Posterior cingulate gyrus (tissue), 11 donors: ENCODE measurements at places on chromosomes 6 and 20.

GRCh38 chr6:143553337-143553736, 41.8 kb upstream of the FUCA2 start:
- no peak for DNase-seq

- DNase-seq = no peak
These were observed 34.9 kb downstream of the NHLRC1 start for GRCh38 chr6:18087396-18088165.

GRCh38 chr6:168506460-168506859, 65.5 kb downstream of the SMOC2 start:
- DNase-seq = no peak

DNA sequence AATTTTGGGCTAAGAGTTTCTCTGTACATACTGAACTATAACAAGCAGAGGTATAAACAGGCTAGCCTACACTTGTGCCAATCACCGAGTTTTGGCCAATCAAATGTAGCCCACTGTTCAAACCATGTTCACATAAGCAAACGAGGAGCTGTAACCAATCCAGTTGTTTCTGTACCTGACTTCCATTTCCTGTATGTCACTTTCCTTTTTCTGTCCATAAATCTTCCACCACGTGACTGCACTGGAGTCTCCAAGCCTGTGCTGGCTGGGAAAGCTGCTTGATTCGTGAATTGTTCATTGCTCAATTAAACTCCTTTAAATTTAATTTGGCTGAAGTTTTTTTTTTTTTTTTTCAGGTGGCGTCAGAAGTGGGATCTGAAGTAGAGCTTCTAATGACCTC, 332.9 kb downstream of the RNF144B start:
- no peak for DNase-seq

- no peak for DNase-seq
These were observed 83.0 kb downstream of the CENPW start for GRCh38 chr6:126422912-126423311.

GRCh38 chr6:146860583-146860982, 261.8 kb downstream of the ADGB start:
- DNase-seq = no peak

DNA sequence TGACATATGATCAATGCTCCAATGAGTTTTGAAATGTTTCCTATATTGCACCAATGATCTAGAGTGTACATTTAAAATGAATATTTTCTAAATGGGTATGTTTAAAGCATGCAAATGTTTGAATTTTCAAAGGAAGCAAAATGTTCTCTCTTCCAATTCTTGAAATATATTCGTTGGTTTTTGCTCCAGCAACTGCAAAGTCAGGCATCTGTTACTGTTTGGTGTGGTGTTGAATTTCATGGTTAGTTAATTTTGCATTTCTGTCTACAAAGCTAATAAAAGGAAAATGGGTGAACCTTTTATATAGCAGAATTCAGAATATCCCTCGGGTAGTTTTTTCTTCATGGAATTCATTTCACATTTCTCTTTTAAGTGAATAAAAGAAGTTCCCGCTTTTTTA, 1018.3 kb downstream of the GRIK2 start:
- DNase-seq = no peak

GRCh38 chr6:37913210-37913609, 93.7 kb downstream of the ZFAND3 start:
- no peak for DNase-seq

- no peak for DNase-seq
These were observed 108.8 kb upstream of the TCF21 start for GRCh38 chr6:133779916-133780695.

DNA sequence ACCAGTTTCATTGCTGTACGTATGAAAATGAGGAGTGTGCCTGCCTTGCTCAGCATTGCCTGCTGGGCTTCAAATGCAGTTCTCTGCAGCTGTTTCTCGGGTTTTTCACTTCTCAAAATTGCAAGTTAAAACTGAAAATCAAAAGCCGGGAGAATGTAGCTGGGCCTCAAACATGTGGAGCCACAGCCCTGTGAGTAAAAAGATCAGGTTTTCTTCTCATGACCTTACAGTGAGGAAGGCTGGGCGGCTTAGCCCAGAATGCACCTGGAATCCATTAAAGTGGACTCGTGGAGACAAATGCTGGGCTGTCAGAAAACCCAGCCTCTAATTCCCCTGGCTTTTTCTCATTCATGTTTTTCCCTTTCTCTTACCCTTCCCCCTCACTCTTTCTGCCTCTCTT, 34.4 kb downstream of the DSE start:
- no peak for DNase-seq

GRCh38 chr20:24853916-24854315, 95.2 kb upstream of the CST7 start:
- DNase-seq = no peak

- DNase-seq = no peak
These were observed 504.8 kb downstream of the MEI4 start for GRCh38 chr6:78157606-78158005.

DNA sequence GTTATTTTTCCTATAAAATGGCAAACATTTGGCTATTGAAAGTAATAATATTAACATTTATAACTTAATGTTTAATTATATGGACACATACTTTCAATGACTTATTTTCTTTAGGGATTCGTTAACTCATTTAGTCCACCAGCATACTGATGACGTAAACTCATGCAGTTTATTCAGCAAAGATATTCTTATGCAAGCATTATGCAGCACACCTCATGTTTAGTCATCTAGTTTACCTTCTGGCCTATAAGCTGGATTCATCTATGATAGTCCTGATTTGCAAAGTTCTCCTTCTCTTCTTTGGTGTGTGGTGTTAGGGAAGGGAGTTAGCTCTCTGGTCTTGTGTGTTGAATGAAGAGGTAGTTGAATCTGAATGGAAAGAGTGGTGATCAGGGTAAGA, 60.0 kb downstream of the OR2J2 start:
- DNase-seq = no peak

- no peak for DNase-seq
These were observed 29.0 kb downstream of the CTCFL start for GRCh38 chr20:57495978-57496377.

- DNase-seq = no peak
These were observed 101.1 kb upstream of the EMILIN3 start for GRCh38 chr20:41467690-41468089.

DNA sequence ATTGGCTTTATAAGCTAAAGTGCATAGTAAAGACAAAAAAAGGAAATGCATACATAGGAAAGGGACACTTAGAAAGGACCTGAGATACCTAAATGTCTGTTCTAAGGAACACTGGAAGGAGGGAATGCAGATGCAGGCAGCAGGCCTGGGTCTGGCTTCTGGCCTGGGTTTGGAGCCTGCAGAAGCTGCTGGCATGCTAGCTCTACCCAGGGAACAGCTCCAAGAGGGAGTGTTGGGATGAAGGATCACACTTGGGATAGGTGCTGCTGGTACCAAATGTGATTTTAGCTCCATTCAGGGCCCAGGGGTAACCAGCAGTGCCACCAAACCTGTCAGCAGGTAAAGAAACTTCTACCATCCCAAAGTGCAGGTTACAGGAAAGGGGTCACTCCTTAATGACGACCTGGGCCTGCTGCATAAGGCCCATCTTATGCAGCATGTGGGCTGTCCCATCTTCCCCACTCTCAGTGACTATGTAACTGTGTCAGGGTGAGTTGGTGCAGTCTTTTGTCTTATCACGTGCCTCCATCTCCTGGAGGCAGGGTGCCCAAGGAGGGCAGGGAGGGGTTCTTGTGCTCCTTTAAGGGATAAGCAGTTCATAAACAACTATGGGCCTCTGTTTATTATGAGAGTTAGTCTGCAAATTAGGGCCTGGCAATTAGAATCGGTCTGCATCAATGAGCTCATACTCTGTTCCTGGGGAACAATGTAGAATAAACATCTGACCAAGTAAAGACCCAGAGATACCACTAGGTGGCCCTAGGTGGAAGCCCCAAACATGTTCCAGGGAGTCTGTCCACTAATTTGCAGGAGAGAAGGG, 26.9 kb downstream of the DDX27 start:
- no peak for DNase-seq

GRCh38 chr20:25013478-25014380, 21.2 kb upstream of the APMAP start:
- no peak for DNase-seq

DNA sequence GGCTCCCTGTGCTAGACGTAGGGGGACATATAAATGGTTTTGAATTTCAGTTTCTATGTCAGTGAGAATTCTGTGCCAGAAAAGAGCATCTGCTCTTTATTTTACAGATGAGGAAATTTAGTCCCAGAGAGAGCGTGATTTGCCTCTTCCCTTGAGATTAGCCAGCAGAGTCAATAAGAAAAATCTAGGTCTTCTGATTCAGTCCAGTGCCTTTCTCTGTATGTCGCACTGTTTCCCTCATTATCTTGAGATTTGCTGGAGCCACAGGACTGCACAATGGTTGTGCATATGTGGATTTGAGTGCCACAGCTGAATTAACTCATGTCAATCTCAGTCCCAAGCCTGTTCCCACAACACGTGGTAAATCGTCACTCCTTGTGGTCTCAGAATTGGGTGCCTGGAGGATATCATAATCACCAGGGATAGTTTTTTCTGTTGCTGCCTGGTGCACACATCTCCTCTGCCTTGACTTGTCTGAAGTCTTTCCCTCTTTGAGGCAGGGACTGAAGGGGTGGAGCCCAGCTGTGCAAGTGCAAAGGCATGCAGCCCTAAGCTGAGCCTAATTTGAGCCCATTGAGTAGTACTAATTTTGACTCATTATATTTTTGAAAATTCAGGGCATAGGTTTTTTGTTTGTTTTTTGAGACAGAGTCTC, 276.7 kb downstream of the SOX4 start:
- DNase-seq = no peak

DNA sequence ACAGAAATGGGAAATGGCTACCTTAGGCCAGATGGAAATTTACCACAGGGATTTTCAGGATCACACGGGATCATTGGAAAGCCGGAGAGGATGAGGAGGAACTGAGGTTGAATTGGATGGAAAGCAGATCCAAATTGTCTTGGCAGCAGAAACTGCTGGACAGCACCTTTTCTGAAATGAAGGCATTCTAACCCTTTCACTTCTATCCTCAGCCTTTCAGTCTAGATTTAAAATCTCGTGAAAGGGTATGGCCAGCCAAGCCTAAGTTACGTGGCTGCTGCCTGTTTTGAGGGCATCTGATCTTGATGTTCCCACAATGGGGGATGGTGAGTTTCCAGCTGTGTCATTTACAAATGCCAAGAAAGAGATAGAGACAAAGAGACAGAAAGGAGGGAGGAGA, 358.2 kb downstream of the KIF16B start:
- no peak for DNase-seq

DNA sequence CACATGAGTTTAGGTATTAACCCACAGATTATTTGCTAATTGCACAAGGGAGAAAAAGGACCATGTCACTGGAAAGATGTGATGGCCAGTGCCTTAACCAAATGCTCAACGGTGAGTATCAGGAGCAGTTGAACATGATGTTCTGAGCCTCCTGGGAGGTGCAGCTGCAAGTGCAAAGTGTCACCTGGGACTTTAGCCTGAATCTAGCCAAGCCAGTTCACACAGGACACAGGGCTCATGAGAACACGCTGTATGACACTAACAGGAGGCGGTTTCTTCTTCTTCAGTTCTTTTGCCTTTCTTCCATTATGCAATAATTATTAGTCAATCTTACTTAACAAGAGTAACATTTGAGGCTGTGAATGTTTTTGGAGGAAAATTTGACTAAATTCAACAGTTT, 225.3 kb downstream of the THBS2 start:
- DNase-seq = no peak

DNA sequence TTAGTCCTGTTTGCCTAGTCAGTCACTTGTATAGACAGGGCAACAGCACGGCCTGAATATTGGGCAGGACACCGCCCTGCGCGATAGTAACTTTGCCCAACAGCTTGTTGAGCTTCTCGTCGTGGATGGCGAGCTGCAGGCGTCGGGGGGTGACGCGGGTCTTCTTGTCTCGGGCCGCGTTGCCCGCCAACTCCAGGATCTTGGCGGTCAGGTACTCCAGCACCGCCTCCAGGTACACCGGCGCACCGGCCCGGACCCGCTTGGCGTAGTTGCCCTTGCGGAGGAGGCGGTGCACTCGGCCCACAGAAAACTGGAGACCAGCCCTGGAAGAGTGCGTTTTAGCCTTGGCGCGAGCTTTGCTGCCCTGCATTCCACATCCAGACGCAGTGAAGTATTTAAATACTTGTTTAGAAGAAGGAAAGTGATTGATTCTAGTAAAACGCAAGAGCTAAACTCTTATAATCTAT, 92.8 kb upstream of the BTN3A2 start:
- DNase-seq = no peak

DNA sequence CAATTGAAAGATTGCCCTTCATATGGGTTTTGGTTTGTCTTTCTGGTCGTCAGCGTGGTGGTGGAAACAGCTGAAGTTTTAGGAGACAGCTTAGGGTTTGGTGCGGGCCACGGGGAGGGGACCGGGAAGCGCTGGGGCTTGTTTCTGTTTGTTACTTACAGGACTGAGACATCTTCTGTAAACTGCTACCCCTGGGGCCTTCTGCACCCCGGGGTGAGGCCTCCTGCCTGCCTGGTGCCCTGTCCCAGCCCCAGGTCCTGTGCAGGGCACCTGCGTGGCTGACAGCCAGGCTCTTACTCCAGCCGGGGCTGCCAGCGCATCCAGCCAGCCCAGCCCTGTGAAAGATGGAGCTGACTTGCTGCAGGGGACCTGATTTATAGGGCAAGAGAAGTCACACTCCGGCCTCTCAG, 22.8 kb downstream of the NPEPL1 start:
- peak; percentile 18 for DNase-seq

DNA sequence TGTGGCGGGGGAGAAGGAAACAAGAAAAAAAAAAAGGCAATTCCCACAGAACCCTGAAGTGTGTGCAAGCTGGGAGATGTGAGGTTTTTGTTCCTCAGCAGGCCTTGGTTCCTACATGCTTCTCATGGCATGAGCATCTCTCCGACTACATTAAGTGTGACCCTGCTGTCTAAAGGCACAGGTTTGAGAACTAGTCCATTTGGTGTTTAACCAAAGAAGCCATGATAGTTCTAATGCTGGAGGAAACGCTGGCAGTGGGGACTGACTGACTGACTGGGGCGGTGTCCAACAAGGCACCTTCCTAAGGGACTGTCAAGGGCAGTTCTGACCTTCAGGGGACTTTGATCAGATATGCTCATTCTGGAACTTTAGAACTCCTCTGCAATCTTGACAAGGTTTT, 3.8 kb downstream of the TXNDC5 start:
- no peak for DNase-seq

- no peak for DNase-seq
These were observed 97.9 kb downstream of the HUS1B start for GRCh38 chr6:558959-559358.

DNA sequence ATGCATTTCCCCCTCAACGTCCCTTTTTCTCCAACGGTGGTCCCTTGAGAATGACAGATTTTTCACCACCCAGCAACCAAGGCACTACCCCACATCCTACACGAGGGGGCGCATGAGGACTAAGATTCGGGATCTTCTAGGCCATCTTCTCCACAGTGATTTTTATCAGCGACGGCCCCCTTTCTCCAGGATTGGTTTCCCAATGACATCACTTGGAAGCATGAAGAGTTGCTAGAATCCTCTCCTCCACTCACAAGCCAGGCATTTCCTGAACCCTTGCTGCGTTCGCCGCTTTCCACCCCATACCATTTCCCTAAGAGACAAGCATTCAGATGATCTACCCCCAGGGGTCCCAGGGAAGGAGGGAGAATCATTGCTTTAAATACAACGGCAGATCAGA, 252.0 kb downstream of the HIVEP2 start:
- DNase-seq = no peak
